Fibroblast of the aortic adventitia (primary cell): ENCODE measurements at places on chromosomes 2 and 18. TPM values are rescaled to one million over a fixed set of nuclear protein-coding genes. Genes with fewer than 3 reads are reported as not detected.

The NR4A2 gene
- 0.41 and 0.81 TPM in 2 replicates for total RNA-seq

The SDC1 gene
- total RNA-seq: 4.6 and 13.0 TPM in 2 replicates

GRCh38 chr2:109342930-109343329 is 213.9 kb downstream of the SH3RF3 start:
- DNase-seq: no peak

GRCh38 chr18:25153426-25153825 is 198.5 kb downstream of the ZNF521 start:
- DNase-seq: no peak

The TDRD15 gene
- not detected in 2 replicates for total RNA-seq

- no peak for DNase-seq
Measured at GRCh38 chr18:12236141-12236540, 18.0 kb upstream of the CIDEA start.

- DNase-seq: no peak
Measured at GRCh38 chr2:165594935-165595255, 125.4 kb downstream of the CSRNP3 start.
